ENCODE measurements at places on chromosomes 3 and 15.

DNA sequence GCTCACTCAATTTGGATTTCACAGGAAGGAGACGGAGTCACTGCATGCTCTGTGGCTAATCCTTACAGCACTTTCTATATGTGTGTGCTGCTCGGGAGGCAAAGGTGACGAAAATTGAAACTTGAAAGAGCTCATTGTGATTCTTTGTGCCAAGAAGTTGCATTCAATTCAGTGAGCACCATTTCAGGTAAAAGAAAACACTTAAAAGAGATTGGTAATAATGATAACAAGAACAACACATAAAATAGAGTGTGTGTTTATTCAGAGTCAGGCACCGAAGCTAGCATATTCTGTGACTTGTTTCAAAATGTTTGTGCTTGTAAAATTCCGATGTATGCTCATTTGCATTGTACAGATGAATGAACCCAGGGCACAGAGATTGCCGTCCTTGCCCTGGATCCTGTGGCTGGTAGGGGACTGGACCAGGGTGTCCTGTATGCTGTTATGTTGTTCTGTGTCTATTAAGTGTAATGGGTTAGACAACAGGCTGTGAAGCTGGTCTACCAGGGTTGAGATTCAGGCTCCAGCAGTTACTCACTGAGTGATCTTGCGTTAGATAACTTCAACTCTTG, 193.3 kb upstream of the PROK2 start:
- DNase-seq: no peak

DNA sequence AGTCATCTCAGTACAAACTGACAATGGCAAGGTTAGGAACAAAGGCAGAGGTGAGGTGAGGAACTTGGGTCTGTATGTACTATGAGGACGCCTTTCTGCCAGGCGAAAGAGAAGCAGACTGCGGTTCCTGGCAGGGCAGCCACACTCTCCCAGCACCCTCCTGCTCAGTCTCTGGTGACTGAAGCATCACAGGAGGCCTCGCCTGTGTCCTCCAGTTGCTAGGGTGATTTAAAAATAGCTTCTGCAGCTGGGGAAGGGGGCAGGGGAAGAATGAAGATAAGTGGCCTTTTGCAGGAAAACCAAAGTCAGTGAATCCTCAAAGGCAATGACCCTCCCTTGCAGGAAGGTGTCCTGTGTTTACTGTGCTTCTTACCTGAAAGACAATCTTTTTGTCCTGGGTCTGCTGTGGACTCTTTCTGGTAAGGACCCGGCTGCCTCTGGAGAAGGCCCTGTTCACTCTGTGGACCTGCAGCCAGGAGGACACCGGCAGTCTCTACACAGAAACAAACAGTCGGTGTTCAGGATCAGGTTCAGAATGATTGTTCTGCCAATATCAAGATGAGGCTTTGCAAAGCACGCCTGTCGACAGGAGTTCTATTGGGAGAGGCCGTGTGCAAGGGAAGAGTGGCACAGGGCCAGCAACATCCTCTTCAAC, 65.7 kb upstream of the DGKG start:
- DNase-seq: no peak

GRCh38 chr3:72786668-72787067, 61.6 kb downstream of the SHQ1 start:
- no peak for DNase-seq

DNA sequence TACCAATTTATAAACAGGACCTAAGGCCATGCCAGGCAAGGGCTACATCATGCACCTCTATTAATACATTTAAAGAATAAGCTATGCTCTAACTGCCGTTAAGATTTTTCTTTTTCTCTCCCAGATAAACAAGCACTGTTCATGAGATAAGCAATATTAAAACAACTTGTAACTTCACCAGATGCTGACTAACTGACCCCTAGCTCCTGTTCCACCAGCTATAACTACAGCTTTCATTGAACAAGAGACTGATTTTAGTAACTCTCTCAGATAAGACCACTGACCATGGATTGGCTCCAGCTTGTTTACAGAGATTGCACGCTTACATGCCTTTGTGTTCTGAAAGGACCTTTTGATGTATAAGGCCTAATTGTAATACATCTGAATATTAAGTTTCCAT, 540.7 kb upstream of the NECTIN3 start:
- DNase-seq: no peak

DNA sequence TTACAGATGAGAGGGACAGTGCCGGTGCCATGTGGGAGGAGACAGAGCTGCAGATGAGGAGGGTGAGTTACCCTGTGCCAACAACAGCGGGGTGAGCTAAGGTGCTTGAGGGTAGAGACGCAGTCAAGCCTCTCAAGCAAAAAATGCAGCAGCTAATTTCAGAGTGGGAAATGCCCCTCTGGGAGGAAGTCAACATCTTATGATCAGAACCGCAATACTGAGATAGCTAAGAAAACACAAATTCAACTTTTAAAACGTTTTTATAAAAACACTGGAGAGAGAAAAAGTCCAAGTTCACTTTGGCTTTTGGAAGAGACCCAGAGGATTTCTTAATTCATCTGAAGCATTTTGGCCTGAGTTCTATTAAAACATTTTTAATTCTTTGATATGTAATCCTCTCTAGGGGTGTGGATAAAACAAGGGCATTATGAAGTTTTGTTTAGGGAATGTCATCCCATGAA, 319.2 kb downstream of the SLC9A9 start:
- DNase-seq: peak; percentile 6

DNA sequence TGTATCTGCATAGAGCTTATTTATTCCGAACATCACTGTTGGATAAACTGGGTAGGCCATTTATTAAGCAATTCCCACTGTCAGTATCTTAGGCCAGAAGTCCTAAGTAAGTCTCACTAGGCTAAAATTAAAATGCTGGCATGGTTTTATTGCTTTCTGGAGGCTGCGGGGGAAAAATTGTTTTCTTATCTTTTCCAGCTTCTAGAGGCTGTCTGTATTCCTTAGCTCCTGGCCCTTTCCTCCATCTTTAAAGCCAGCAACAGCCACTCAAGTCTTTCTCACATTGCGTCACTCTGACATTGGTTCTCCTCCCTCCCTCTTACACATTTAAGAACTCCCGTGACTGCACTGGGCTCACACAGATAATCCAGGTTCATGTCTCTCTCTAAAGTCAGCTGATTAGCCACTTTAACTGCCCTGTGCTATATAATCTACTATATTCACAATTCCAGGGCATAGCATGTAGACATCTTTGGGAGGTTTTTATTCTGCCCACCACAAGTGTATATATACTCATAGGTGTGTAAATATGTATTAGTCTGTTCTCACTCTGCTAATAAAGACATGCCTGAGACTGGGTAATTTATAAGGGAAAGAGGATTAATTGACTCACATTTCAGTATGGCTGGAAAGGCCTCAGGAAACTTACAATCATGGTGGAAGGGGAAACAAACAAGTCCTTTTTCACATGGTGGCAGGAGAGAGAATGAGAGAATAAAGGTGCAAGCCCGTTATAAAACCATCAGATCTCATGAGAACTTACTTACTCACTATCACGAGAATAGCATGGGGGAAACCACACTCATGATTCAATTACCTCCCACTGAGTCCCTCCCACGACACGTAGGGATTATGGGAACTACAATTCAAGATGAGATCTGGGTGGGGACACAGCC, 113.5 kb upstream of the SLC7A14 start:
- DNase-seq: no peak

DNA sequence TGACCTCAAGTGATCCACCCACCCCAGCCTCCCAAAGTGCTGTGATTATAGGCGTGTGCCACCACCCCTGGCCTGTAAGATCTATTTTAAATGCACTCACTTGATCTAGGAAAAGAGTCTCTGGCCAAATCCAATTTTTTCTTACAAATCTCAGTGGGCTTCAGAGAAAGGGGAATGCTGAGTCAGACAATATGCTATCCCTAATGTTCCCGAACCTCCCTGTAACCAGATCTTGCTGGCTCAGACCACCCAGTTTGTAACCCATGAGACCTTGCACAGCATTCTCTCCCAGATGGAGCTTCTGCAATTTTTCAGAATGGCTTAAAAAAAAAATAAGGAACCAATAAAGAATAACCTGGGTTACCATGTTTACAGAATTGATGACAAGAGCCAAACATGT, 205.8 kb downstream of the RYR3 start:
- DNase-seq: no peak

DNA sequence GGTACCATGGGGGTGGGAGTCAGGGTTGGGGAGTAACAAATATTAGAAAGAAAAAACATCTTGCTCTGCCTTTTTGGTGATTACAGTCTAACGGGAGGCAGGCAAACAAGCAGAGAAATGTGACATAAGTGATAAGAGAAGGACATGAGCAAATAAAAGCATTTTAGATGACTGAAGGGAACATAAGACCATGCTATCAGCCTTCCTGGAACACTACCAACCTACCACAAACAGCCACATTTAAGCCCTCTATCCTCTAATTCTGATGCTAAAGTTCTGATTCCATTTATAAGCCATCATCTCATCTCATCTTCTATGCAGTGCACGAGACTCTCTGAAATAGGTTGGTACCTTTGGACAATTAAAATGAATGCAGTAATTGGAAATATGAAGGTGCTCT, 243.4 kb upstream of the P2RY1 start:
- no peak for DNase-seq

GRCh38 chr3:126925411-126926171, 57.3 kb upstream of the PLXNA1 start:
- DNase-seq: no peak

DNA sequence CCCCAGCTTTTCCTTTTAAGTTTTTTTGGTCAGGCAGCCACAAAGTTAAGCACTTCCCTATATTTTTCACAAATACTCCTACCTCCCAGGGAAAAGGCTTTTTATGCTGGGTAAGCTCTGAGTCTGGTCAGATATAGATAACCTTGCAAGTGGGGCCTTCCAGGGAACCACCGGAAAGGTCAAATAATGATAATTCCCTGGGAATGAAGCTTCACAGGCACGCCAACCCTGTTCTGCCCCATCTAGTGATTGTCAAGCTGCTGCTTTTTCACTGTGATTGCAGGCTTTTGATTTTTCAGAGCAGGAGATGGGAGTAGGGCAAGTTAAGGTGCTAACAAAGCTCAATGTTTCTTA, 121.0 kb downstream of the ZNF609 start:
- no peak for DNase-seq

GRCh38 chr3:169923189-169923588, 11.8 kb downstream of the SAMD7 start:
- DNase-seq: no peak

DNA sequence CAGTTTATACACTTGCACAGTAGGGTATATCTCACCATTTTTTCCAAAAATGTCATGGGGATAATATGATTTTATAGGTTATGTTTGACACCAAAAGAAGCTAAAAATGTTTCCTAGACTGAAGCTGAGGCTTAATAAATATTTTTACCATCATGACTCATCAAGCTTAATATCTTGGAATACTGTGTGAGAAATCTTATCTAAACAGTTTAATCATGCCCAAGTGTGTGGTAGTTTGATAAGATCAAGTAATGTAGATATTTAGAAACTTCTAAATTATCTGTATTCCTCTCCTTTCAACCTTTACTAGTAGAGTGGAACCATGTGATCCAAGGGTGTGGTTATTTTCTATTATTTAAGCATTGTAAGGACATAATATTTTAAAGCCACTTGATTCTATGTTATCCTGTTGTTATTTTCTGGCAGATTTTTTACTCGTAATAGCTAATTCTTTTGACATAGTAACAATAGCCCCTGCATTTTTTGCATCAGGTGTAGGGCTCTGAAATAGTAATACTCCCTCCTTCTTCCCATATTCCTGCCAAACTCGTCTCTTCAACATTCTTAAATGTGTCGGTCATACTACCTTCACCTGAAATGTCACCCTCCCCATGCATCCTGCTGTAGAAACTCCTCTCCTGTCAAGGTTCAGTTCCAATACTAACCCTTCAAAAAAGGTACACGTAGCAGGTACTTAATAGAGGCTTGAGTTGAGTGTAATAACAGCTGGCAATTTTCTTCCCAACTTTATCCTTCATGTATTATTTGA, 729.6 kb downstream of the NLGN1 start:
- no peak for DNase-seq

DNA sequence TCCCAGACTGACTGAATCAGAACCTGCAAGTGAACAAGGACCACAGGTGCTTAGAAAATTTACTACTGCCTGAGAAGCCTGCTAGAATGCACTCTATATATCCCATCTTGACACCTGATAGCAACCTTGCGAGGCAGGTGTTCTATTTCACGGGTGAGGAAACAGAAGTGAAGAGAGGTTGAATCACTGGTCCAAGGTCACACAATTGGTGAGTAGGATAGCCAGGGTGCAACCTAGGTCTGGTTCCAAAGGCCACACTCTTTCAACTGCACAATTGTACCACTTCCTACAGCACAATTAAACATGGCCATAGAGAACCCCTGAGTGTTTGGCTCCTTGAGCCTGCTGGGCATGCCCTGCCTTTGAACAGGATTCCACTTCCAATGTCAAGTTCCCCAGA, 87.0 kb downstream of the RAB11A start:
- DNase-seq: no peak

DNA sequence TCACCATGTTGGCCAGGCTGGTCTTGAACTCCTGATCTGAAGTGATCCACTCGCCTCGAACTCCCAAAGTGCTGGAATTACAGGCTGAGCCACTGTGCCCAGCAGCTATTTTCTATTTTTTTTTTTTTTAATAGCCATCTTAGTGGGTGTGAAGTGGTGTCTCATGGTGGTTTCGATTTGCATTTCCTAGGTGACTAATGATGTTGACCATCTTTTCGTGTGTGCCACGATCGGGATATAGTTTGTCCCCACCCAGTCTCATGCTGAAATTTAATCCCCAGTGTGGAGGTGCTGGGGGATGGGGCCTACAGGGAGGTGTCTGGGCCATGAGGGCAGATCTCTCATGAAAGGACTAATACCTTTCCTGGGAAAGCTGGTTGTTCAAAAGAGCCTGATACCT, 41.8 kb upstream of the MUC13 start:
- DNase-seq: no peak

DNA sequence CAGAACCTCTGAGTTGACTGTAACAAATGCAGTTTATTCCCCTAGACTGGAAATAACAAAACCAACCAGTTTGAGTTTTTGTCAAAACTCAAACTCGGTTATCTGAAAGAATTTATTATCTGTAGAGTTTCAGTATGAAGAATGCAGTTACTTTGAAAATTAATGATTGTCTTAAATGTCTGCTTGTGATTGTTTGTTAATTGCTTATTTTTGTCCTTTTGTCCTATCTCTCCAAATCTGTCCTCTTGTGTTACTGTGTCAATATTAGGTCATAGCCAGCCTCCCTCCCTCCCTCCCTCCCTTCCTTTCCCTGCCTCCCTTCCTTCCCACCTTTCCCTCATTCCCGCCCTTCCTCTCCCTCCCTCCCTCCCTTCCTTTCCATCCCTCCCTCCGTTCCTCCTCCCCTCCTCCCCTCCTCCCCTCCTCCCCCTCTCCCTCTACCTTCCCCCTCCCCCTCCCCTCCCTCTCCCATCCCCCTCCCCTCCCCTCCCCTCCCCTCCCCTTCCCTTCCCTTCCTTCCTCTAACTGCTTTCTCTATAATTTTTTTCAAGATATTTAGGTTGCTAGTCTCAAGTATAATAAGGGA, 153.5 kb downstream of the FNDC3B start:
- DNase-seq: no peak
